ENCODE measurements at places on chromosomes 13 and 19. TPM values are rescaled to one million over a fixed set of nuclear protein-coding genes. Genes with fewer than 3 reads are reported as not detected.

DNA sequence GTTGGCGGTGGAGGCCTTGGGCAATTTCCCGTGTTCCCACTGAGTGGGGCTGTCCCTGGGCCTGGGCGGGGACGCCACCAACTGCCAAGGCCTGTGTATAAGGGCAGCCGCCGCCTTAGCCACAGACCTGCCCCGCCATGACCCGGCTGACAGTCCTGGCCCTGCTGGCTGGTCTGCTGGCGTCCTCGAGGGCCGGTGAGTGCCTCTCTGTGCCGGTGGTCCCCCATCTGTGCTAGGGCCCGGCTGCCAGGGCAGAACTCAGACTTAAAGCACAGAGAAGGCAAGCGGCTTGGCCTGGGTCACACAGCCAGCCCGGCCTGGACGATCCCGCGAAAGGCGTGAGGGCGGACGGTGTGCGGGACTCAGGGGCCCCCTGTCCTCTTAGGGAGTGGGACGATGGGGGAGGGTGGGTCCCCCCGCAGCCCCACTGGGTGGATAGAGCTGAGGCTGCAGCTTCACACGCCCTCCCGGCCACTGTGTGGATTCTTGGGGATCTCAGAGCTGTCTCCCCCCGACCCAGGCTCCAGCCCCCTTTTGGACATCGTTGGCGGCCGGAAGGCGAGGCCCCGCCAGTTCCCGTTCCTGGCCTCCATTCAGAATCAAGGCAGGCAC is at the start of gene AZU1:
Gene AZU1 (plus strand): TSS at position 128 of the 612 bp plus-strand sequence. CDS start 10 bp downstream, at position 138.
- DNase-seq = no peak

DNA sequence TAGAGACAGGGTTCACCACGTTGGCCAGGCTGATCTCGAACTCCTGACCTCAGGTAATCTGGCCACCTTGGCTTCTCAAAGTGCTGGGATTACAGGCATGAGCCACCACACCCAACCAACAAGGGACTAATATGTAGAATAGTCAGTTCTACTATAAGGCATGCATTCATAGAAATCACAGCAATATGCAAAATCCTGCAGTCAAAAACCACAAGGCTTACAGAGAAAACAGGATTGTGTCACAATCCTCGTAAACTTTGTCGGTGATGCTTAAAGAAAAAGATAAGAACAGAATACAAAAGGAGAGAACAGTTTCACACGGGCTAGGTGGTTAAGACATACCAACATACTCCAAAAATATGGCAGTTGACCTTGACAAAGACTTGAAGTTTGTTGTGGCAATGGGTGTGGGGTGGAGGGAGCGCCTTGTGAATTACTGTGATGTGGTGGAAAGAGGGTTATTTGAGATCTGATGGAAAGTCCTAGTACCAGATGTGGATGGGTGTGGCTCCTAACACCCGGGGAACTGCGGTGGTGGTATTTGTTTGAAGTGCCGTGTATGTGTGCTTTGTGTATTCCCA is 12.4 kb downstream of the NOSIP start:
- no peak for DNase-seq

DNA sequence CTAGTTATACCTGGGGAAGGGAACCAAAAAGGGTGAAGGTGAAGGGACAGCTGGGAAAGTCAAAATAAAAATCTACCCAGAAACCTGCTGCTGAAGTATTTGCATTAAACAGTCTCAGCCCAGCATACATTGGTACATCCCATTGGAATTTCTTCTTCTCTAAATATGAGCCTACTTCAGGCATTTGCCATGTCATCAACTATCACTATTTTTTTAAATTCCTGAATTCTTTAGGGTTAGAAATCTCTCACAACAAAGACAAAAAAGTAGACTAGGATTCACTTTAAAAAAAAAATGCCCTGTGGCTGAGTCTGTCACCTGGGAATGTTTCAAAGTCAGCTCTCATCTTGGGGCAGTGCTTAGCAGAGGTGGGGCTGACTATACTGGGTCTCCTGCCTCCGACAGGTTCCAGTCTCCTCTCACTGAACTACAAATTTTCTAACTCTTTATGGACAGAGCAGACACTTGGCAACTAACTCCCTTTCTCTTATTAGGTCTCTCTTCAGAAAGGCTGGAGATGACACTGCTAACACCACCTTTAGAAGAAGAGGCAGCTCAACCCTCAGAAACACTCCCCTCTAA is 141.2 kb downstream of the LHFPL6 start:
- DNase-seq = no peak

GRCh38 chr13:40316301-40316700 is 350.1 kb downstream of the FOXO1 start:
- no peak for DNase-seq

DNA sequence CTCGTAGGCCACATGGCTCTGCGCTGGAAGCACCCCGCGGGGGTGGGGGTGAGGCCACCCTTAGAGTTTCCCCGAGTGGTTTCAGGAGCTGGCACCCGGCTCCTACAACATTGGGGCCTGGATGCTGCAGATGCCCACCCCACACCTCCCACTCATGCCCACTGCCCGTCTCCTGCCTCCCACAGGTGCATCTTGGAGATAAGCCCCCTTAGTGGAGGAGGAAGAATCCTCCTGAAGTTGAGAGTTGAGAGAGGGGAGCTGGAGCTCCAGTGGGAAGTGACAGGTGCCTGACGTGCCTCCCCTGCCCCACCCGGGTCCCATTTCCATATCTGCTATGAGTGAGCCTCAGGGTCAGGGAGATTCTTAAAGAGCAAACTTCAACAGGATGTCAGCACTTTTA is 341.3 kb downstream of the TEX29 start:
- peak; percentile 74 for DNase-seq

Gene ANKRD27
- 34.3 TPM for total RNA-seq

Gene GARIN5A
- total RNA-seq = 0.35 TPM
